NK-92 treated with Interleukin-12 subunit alpha and Interleukin-12 subunit beta, amount 100 ng/mL, for 24 hours (cell line): ENCODE measurements at places on chromosomes 11 and 22.
A peak's percentile ranks its signal among the peaks of the same experiment; 100 is the strongest.

DNA sequence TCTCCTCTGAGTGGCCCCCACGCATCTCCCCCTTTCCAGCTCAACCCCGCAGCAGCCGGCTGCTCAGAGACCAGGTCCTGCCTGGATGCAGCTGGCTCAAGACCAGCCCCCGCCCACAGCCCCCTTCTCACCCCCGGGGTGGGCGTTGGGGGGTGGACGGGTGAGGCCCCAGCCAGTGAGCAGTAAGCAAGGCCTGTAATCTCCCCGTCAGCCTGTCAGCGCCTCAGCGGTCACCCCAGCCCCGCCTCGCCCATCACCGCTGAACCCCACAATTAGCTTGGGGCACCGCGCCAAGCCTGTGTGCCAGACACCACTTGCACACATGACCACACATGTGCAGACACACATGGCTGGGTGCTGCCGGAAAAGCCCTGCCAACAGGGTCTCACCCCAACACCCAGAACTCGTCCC lies 5.9 kb downstream of the PLXNB2 start:
- no peak for DNase-seq

DNA sequence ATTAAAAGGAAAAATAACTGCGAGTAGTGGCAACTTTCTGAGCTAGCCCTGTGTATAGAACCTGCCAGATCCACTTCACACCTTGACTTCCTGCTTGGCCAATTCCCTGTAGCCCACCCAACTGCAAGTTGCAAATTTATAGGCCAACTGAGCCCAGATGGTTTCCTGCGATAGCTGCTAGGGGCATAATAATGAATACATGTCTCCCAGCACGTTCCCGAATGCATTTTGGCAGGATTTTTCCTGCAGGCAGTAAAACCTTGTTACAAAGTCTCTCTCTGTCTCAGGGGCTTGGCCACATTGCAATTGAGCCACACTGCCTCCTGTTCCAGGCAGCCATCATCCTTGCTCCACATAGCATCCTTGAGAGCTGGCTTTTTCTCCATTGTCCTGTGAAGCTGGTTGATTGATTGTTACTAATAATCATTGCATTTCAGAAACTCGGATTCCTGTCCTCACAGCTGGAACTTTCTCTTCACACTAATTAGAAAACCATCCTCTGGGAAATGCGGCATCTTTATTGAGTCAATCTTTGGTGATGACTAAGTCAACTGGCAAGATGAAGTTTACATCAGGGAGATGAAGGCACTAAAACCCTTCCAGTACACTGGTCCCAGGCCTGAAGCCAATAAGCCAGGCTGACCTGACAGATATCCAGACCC lies 18.6 kb upstream of the LMO2 start:
- DNase-seq, result no peak

DNA sequence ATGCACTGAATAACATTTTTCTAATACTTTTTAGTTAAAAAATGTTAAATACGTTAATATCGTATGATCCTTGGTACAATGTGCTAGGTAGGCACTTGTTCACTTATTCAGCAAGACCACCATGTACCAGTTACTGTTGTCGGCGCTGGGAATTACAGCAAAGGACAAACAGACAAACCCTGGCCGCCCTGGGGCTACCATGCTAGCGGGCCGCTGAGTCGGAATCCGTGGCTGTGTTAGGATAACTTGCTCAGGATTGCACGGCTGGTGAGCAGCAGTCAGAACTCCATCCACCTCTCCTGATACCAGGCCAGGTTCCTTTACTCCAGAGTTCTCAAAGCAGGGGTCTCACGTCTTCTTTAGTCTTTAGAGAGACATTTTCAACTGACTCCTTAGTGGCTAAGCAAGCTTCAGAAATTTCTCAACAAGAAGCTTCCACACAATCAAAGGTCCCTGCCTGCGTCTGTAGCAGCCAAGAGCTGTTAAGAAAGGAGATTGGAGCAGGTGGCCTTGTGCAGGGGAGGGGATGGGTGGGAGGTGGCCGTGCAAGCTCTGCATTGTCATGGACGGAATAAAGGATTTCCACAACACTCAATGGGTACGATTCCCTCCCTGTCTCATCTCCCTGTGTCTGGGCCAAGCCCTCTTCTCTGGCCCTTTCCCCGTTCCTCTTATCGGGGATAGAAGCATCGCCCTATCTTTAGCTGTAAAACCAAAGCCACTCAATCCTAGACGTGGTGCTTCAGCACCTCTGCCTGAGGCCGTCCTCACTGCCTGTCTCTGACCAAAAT lies 39.8 kb upstream of the NNMT start:
- no peak for DNase-seq

- DNase-seq, result peak; percentile 27
These were observed 11.0 kb downstream of the CRELD2 start for GRCh38 chr22:49929211-49929979.

DNA sequence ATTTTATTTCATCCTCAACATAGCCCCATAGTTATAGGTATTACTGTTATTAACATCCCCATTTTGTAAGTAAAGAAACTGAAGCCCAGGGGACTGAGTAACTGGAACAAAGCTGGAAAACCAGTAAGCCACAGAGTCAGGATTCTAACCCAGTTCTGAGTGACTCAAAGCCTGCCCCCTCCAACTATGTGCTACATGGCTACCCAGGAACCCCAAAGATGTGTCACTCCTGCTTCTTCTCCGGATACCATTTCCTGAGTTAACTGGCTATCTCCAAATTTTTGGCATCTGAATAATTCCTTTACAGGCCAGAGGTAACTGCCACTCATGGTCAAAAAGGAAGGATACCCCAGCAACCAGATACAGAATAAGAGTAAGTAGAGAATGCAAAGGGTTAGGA lies 43.6 kb downstream of the TENM4 start:
- no peak for DNase-seq
